ENCODE measurements at places on chromosomes 1 and 21. TPM values are rescaled to one million over a fixed set of nuclear protein-coding genes. Genes with fewer than 3 reads are reported as not detected.
A peak's percentile ranks its signal among the peaks of the same experiment; 100 is the strongest.

The SPAG17 gene
- 1.1 TPM for total RNA-seq

The SLC44A3 gene
- 3.3 TPM for total RNA-seq

The LAD1 gene
- total RNA-seq = 35.6 TPM

The SLAMF8 gene
- total RNA-seq = 0.92 TPM

The TSSK3 gene
- not detected for total RNA-seq

The CDCA8 gene
- total RNA-seq = 5.9 TPM

The LCE1B gene
- not detected for total RNA-seq

The PRAMEF26 gene
- total RNA-seq = not detected

The S100A13 gene
- 42.5 TPM for total RNA-seq

The SPRR1A gene
- total RNA-seq = not detected

The MAGOH gene
- 43.0 TPM for total RNA-seq

The CYP4A22 gene
- not detected for total RNA-seq

The LCE2A gene
- not detected for total RNA-seq

The LRRC39 gene
- total RNA-seq = 132 TPM

DNA sequence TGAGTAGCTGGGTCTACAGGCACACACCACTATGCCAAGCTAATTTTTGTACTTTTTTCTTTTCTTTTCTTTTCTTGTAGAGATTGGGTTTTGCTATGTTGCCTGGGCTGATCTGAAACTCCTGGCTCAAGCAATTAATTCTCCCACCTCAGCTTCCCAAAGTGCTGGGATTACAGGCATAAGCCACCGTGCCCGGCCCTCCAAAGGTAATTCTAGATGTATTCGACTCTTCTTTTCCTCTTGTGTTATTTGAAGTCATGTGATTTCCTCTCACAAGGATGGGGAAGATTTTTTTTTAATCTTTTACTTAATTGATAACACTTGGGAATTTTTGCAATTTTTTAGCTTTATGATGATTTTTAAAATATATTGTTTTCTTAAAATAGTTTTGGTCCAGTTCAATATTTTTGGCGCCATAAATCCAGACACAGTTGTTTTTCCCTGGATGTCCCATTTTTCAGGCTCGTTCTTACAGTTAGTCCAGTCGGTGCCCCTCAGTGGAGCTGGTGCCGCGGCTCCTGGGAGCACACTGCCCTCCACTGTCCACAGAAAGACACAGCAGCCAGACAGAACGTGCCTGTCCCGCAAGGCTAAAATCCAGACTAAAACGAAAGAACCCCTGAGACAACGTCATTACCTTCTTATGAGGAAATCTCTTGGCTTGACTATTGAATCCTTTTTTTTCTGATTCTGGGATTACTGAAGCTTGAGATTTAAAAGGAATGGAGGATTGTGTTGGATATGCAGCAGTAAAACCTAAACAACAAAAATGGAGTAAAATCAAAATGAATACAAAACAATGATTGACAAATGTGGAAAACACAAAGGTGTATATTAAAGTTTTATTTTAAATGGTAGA lies 22.4 kb downstream of the STPG1 start:
- DNase-seq = peak; percentile 92

DNA sequence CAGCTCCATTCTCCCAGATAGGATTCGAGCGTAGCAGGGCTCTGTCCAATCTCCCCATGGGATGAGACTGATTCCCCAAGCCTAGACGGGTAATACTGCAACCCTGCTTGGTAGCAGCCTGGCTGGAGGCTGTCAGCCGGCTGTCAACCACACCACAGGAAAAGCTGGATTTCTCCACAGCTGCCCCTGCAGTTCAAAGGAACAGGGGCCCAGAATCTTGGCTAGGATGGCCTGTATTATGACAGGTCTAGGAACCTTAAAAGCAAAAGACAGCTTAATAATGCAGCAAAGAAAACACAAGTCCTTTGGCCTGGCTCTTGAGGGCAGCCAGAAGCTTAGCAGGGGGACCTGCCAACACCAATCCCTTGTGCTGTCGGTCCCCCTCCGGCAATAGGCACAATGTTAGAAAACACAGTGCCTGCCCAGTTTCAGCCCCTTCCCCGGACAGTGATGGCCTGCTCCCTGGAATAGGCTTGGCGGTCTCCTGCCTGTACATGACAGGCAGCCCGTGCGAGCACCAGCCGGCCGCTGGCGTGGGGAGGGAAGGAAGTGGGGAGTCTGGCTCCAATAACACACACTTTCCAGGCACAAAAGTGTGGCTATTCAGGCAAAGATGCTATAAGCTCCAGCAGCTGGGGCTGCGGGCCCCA lies 90.5 kb downstream of the TRABD2B start:
- peak; percentile 64 for DNase-seq

GRCh38 chr1:231163830-231164427 lies 2.1 kb downstream of the TRIM67 start:
- no peak for DNase-seq

DNA sequence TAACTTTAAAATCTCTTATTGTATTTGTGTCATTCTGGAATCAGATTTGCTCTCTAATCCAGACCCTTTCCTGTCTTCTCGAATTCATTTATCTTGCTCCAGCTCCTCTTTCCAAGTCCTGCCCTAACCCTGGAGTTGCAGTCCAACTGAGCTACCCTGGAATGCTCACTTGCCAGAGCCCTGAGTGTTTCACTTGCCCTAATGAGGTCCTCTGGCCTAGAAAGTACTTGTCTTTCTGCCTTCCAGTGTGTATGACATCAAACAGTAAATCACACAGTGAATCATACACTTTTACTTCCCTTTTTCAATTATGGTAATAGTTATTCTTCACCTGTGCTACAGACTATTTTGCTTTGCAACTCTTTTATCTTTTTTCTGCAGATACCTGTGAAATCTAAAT lies 96.9 kb downstream of the NEK7 start:
- DNase-seq = no peak

- DNase-seq = peak; percentile 37
These were observed 80.8 kb downstream of the LRRC7 start for GRCh38 chr1:69648486-69648885.

GRCh38 chr1:1079408-1080121 lies 5.5 kb upstream of the RNF223 start:
- peak; percentile 70 for DNase-seq

GRCh38 chr1:100122177-100122576 lies 10.6 kb downstream of the SASS6 start:
- no peak for DNase-seq

GRCh38 chr1:225349826-225350225 lies 78.0 kb downstream of the LBR start:
- no peak for DNase-seq

GRCh38 chr1:75797273-75797588 lies 549 bp downstream of the MSH4 start:
- no peak for DNase-seq

GRCh38 chr1:153291514-153291913 lies 21.2 kb downstream of the PGLYRP3 start:
- DNase-seq = no peak

GRCh38 chr21:45372732-45373355 lies 32.1 kb upstream of the COL18A1 start:
- no peak for DNase-seq

DNA sequence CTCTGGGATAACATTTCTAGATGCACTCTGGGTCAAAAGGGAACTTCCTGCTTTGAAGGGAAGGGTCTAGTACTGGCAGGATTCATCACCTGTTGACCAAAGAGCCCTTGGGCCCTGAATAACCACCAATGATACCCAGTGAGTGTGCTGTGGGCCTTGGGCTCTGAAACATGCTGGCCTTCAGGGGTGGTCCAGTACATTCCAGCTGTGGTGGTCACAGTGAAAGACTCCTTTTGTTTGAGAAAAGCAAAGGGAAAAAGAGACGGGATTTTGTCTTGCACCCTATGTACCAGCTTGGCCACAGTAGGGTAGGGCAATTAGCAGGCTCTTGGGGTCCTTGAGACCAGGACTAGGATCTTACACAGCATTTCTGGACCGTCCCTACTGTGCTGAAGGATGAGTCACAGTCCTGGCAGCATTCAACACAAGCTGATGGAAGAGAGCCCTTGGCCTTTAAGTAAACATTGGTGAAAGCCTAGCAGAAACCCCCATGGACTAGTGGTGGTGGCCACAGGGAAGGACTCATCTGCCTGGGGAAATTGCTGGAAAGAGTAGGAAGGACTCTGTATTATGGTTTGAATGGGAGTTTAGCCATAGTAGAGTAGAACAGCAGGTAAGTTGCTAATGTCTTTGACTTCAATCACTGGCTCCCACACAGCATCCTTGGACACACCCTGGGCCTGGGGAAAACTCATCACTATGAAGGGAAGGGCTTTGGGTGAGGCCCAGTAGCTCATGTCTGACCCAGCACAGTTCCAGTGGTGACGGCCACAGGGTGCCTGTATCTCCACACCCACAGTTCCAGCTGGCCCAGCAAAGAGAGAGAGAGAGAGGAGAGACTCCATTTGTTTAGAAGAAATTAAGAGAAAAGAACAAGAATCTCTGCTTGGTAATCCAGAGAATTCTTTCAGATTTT lies 87.5 kb downstream of the COL24A1 start:
- DNase-seq = no peak

GRCh38 chr21:38599381-38599975 lies 101.2 kb upstream of the ERG start:
- DNase-seq = no peak

DNA sequence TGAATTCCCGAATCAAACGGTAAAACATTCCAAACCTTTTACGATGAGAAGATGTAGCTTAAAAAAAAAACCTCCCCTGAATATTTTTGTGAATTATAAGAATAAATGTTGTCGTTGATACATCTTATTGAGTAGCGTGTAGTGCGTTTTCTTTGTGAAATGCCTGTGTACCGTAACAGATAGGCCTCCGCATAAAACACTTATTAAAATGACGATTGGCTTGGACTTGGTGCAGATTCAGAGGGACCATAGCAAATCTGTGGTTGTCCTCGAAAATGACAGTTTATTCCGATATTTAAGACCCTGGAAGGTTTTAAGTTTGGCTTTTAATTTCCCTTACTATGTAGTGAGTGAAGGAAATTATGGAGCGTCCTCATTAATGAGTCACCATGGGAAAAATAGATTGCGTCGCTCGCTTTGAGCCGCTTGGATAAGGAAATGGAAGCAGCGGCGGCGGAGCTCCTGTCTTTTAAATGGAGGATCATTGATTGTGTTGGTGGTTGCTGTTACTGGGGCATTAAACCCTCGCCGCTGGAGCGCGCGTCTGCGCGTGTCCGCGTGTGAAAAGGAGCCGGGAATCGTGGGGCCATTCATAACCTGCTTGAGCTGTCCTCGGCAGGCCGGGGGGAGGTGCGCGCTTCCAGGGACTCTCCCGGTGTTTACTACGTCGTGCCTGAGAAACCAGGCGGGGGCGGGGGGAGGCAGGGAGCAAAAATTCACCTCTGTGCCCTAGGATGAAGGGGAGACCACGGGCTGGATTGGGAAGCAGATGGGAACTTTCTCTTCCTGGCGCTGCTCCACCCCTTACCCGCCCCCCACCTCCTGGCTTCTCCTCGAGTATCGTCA lies 1.6 kb downstream of the SPEN start:
- DNase-seq = peak; percentile 94

- peak; percentile 79 for DNase-seq
These were observed 8.3 kb upstream of the RNF19B start for GRCh38 chr1:32972814-32973428.

DNA sequence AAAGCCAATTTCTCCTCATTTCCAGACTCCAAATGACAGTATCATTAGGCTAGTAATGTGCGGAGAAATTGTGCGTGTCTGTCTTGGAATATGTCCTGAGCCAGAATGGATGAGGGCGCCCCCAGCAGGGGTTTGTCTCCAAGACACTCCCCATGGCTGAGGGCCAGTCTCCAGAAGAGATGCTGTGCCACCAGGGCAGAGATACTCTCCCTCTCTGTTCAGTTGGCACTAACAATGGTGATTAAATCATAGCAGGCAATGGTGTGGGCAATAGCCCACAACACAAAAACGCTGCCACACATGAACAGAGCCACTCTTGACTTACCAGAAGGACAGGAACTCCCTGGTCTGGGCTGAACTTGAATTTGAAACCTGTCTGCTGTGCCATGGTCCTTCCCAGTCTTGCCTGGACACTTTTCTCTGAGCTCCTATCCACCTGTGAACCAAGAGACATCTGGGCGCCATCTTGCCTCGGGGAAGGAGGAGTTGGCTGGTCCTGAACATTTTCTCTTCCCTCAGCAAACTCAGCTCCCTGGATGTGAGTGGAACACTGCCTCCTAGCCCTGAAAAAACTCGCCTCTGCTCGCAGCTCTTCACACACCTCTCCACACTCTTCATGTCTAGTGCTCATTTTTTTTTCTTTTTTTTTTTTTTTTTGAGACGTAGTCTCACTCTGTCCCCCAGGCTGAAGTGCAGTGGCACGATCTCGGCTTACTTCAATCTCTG lies 14.8 kb upstream of the ADGRB2 start:
- no peak for DNase-seq

DNA sequence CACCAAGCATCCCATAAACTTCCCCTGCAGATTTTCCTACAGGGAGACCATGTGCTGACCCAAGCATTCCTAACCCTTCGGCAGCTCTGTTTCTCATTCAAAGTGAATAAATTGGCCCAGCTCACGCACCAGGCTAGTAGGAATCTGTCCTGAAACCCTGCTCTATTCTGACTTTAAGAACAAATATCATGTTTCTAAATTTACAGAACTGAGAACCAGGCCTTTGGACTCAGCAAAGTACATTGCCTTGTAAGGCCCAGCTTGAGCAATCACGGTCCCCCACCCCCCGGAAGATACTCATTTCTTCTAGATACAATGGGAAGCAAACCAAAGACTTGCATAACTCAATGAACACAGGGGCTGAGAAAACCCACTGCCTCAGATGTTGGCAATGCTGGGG lies 160.1 kb upstream of the NFIA start:
- peak; percentile 14 for DNase-seq

DNA sequence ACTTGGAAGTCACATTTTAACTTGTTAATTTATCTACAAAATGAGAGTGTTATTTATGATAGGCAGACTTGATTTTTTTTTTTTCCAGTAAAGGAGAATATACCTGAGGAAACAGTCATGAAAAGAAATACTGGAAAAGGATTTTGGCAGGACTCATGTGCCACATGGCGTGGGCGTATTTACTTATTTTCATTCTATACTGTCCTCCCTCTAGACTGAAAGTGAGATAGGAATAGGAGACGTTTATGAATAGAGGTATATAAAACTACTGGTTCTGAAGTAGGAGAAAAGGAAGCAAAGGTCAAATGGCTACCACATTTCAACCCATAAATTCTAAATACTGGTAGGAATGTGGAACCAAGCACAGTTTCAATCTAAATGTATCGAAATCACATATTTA lies 94.8 kb upstream of the MPC2 start:
- DNase-seq = no peak

DNA sequence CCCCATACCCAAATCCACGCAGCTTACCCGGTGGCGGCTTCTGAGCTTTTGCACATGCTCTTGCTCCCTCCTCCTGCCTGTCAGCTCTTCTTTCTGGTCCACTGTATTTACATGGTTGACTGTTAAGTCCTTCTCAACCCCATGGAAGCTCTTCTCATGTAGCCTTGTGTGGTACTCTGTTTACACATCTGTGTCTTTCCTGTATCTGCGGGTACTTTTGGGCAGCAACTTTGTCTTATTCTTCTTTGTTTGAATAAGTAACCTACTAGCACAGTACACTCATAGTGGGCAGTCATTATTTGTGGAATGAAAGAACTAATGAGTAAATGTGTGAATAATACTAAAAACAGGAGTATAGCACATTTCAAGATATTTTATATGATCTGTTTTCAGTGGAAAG lies 88.5 kb upstream of the GPR88 start:
- no peak for DNase-seq

Measured in tongue (tissue), 3 donors.